Activated T-helper 1 cell treated with Interleukin-2 at 50 U/mL for 16 hours (primary cell): ENCODE measurements at places on chromosomes 1 and 21.

DNA sequence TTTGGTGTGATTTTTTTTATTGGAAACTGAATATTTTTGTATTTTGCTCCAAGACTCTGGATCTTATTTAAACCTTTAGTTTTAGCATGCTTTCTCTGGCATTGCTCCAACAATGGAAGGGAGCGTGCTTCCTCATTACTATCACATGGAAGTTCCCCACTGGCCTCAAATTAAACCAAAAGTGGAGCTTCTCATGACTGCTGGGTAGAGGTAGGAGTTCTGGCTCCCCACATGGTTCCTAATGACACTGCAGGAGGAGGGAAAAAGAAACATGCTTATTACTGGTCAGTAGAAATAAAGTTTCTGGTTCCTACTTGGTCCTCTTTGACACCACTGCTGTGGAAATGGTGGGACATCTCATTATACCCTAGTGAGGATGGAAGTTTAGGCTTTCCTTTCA lies 310.5 kb downstream of the PTGER3 start:
- no peak for DNase-seq

DNA sequence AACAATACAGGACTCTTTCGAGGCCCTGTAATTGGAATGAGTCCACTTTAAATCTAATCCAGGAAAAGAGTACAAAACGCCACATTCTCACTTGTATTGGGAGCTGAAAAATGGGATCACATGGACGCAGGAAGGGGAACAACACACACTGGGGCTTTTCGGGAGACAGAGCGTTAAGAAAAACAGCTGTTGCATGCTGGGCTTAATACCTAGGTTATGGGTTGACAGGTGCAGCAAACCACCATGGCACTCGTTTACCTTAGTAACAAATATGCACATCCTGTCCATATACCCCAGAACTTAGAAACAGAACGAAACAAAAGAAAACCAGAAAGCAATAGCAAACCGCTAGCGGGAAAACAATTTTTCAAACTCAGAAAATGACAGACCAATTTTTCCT lies 1532.7 kb upstream of the TPTE start:
- DNase-seq: no peak

GRCh38 chr1:214460304-214460916 lies 91.0 kb downstream of the PTPN14 start:
- DNase-seq: no peak

GRCh38 chr1:94864821-94865220 lies 44.7 kb downstream of the SLC44A3 start:
- no peak for DNase-seq

GRCh38 chr1:22341791-22342605 lies 109.7 kb upstream of the ZBTB40 start:
- DNase-seq: no peak

- DNase-seq: peak; percentile 55
Measured at GRCh38 chr21:44932408-44933181, 7.2 kb upstream of the SLX9 start.

DNA sequence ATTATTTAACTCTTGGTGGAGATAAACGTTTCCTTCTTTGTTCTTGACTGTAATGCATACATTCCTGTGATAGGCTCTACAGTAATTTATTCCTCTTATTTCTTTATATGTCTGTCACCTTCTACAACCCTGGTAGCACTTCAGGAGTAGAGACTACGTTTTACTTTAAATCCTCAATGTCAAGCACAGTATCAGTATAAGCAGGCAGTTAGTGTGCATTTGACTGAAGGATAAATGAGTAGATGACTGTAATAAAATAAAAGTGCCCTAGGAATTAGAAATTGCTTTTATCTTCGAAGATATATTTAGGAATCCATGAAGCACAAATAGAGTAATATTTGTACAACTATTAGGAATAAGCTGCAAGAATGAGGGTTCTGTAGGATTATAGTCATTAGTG lies 599.6 kb upstream of the PRMT6 start:
- no peak for DNase-seq

DNA sequence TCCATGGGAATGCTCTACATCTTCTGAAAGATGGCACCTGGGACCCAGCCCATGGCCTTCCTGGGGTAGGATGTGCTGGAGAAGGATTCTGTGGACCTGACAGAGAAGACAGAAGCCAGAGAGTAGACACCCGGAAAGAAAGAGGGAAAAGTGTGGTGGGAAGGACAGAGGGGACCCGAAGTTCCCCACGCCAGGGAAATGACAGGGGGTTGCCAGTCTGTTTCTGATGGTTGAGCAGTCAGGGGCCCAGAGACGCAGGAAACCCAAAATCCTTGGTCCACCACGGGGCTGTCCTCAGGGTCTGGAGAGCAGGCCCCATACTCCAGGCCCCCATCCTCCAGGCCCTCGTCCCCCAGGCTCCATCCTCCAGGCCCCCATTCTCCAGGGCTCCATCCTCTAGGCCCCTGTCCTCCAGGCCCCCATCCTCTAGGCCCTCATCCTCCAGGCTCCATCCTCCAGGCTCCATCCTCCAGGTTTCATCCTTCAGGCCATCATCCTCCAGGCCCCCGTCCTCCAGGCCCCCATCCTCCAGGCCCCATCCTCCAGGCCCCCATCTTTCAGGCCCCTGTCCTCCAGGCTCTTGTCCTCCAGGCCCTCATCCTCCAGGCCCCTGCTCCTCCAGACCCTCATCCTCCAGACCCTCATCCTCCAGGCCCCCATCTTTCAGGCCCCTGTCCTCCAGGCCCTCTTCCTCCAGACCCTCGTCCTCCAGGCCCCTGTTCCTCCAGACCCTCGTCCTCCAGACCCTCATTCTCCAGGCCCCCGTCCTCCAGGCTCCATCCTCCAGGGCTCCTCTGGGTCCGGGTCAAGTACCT lies 1.0 kb upstream of the TFF2 start:
- DNase-seq: no peak

DNA sequence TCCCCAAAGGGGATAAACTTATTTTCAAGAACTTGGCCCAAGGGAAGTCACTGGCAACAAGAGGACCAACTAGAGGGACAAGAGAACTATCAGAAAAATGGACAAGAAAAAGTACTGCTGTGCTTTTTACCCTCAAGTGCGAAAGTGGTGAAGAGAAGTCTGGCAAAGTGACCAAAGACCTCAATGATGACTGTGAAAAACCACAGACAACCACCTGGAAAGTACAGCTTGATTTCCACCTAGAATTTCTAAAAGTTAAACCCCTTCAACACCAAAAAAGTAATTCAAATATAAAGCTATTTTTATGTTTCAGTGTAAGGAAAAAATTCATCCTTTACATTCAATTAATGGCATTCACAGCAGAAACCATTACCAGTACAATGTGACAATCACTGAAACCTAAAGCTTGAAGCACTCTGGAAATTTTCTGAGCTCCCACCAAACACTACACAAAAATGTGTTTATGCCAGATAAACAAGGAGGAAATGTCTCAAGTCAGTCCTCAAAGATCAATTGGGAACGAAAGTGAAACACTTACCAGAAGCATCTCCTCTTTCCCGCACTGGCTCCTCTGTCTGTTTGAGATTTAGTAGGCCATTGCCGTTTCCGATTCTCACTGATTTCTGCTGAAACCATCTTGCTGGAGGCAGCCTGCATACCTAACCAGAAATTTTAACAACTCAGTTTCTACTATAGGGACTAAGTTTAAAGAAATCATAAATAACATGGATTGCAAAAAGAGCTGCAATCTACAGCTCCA lies 8.3 kb downstream of the SDE2 start:
- DNase-seq: no peak

DNA sequence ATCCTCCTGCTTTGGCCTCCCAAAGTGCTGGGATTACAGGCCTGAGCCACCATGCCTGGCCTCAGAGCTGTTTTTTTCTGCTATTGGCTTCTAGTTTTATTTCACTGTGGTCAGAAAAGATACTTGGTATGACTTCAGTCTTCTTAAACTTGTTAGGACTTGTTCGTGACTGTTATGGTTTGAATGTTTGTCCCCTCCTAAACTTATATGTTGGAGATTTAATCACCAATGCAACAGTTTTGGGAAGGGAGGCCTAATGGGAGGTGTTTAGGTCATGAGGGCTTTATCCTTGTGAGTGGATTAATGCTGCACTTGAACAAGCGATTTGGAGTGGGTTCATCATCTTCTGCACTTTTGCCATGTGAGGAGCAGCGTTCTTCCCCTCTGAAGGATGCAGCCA lies 24.5 kb upstream of the SOD1 start:
- DNase-seq: no peak
